ENCODE measurements at places on chromosomes 7 and 10.

- DNase-seq = no peak
Observed at GRCh38 chr7:22183522-22184280, 173.3 kb downstream of the RAPGEF5 start.

GRCh38 chr7:112654322-112655216 lies 135.6 kb downstream of the TMEM168 start:
- DNase-seq = no peak

- peak; percentile 95 for DNase-seq
Observed at GRCh38 chr7:150992833-150993302, 2.1 kb downstream of the NOS3 start.

GRCh38 chr7:108291791-108292440 lies 161.8 kb upstream of the LAMB4 start:
- no peak for DNase-seq

GRCh38 chr7:127962589-127963361 lies 68.5 kb downstream of the LRRC4 start:
- no peak for DNase-seq
